ENCODE measurements at places on chromosomes 16 and 17.

DNA sequence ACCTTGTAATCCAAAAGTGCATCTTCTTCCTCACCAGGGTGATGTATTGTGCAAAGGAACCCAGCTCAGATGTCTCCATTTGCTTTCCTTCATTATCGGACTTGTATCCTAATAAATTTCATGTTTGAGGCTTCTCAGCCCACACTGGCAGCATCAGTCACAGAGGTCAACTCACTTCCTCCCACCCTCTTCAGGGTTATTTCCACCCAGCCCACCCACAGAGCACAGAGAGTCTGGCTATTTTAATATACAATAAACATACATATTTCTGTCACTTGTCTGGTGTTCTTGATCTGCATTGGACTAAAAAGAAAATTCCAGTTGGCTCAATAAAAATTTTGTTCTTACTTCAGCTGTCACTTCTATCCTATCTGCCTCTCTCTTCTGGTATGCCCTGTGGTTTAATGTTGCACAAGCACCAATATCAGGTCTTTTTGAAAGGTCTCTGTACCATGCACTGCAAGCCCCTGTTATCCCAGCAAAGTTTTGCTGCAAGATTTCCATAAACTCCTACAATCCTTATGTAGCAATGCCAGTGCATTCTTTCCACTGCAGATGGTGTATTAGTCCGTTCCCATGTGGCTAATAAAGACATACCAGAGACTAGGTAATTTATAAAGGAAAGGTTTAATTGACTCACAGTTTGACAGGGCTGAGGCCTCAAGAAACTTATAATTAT lies 201.8 kb downstream of the CDH11 start:
- DNase-seq: no peak

DNA sequence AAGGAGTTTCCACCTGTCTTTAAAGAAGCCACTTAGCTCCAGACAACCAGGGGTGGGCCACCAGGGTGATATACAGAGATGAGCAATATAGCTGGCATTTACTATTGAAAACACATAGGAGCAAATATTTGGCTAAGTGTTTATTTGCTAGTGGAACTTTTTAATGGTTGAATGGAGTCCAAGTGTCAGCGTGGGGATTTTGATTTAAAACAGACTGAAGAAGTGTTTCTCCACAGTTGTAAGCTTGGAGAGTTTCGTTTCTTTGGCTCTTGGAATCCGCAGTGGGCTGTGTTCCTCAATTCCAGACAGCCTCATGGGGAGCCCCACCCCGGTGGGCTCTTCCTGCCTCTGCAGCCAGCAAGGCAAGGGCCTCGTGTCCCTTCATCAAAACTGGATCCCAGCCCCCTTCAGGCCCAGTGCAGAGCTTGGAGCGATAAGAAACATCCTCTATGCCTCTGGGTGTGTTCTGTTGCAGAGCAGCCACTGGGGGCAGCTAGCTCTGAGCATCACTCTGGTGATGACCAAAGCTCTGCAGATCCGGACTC lies 36.1 kb downstream of the NOG start:
- DNase-seq: no peak

DNA sequence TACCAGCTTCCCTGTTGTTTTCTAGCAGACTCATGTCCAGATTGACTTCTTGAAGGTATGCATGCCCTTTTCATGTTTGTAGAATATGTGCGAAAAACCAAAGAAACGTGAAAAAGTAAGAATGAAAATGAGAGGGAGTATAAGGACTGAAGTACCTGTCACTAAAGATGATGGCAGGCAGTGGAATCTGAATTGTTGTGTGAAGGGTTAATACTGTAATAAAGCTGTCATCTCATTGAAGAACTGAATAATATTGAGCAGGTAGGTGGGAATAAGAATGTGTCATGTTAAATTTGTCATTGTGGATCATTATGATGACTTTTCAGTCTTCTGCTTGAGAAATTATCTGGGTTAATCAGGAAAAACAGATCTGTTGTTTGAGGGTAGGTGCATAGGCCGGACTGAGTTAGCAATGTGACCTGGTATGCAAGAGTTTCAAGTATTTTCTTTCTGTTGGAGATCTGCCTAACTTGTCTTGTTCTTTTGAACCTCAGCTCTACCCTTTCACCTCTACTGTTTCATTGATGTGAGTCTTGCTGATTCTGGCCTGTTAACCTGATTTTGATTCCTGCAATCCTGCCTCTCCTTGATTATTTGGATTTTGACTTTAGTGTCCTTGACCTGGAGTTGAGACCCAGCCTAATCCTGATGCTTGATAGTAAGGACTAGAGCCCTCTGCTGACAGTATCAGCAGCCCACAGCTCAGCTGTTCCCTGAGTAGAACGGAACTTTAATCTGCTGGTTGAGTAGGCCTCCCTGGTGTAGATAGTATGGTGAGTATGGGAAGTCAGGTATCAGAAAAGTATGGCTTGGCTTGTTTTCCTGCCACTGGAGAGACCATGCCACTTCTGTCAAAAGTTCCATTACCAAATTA lies 64.6 kb downstream of the MAP2K4 start:
- no peak for DNase-seq

DNA sequence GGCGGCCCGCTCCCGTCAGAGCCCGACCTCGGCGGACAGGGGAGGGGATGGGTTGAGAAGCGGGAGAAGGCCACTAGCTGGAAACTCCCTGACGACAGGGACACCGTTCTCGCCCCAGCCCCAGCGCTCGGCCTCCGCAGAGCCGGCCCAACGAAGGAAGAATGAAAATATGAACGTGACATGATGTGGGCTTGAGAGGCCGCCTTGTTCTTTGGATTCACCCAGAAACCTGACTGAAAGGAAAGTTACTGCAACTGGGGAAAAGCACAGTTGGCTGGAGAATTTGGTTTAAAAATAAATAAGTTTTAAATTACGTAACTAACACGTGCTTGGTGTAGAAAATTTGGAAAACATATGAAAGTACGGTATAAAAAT lies 21.1 kb downstream of the NPTX1 start:
- no peak for DNase-seq

- DNase-seq: no peak
These were observed 21.3 kb upstream of the CCDC182 start for GRCh38 chr17:57766318-57766943.

GRCh38 chr16:80947239-80947638 lies 59.4 kb downstream of the CMC2 start:
- DNase-seq: no peak

DNA sequence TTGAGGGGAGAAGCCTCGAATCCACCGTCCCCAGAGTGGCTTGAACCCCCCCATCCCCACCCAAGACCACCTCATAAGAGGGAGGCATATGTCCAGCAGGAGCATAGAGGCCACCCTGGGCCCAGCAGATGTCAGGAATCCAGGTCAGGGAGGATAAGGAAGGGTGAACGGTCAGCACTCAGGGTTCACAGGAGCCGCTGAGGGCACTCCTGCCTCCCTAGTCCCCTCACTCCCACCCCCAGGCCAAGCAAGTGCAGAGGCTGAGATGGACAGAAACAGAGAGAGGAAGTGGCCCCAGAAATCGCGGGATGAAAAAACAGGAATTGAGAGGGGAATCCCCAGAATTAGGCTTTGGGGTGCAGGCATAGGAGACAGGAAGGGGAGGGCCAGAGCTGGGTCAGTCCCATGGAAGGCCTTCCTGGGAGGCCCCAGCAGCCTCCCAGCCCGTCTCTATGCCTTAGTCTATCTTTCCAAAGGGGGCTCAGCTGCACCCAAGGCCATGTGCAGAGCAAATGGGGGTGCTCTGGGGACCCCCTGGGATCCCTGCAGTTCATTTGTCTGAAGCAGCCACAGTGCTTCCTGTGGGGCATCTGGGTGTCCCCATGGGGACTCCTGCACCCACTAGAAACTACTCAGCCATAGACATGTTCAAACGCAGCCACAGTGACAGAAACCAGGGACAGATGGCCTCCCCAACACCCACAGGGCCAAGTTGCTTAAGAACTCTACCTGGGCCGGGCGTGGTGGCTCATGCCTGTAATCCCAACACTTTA lies 1.7 kb downstream of the CMTM3 start:
- DNase-seq: no peak

- DNase-seq: no peak
These were observed 106.6 kb downstream of the N4BP1 start for GRCh38 chr16:48503336-48503735.

DNA sequence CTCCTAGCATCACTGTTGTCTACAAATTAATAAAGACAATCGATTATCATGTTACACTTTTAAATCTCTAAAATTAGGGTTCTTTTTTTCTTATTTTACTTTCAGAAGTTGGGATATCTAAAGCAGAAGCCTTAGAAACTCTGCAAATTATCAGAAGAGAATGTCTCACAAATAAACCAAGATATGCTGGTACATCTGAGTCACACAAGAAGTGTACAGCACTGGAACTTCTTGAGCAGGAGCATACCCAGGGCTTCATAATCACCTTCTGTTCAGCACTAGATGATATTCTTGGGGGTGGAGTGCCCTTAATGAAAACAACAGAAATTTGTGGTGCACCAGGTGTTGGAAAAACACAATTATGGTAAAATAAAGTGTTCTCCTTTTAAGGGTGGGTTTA lies 2.4 kb downstream of the RAD51C start:
- no peak for DNase-seq

DNA sequence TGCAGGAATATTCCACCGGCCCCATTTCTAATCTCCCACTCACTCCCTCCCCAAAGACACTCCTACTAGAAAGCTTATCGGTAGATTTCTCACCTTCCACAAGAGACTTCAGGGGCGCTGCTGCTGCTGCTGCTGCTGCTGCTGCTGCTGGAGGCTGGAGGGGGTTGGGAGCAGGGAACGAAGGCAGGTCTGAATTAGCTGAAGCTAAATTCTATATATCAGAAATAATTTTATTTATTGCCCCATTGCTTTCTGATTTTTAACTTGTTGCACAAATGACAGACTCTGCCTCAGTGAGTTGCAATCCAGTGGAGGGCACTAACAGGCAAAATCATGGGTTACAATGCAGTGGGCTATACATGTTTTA lies 25.8 kb upstream of the HLF start:
- no peak for DNase-seq

GRCh38 chr17:5354886-5355415 lies 64.5 kb downstream of the NUP88 start:
- no peak for DNase-seq

GRCh38 chr17:19644493-19645210 lies 3.9 kb upstream of the ALDH3A2 start:
- no peak for DNase-seq

DNA sequence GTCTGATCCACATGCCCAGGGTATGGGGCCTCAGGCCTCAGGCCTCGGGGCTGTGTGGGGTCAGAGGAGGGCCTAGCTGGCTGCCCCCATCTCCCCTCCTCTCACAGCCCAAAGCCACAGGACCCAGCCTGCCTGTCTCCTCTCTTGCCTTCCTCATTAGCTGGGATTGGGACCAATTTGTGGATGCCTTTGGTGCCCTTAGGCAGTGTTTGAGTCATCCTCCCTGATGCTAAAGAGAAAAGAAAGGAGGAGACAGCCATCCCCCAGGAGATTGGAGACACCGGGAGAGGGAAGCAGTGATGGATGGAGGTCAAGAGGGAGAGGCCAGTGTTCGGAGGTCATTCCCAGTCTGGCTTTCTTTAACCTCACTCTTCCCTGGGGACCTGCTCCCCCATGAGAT lies 23.3 kb upstream of the NOG start:
- no peak for DNase-seq
